PC-3 (cell line): ENCODE measurements at places on chromosomes 7 and 10. TPM values are rescaled to one million over a fixed set of nuclear protein-coding genes. Genes with fewer than 3 reads are reported as not detected.

Gene OLAH
- not detected in 2 replicates for total RNA-seq

Gene COL13A1
- 201 and 299 TPM in 2 replicates for total RNA-seq

Gene DGKI
- total RNA-seq: 0.52 TPM in 1 of 2 replicates, not detected in the other

Gene RELN
- total RNA-seq: 8.0 and 15.8 TPM in 2 replicates

Gene AGR2
- total RNA-seq: 72.2 and 140 TPM in 2 replicates

Gene DUSP5
- total RNA-seq: 205 and 206 TPM in 2 replicates

Gene PRKAR2B
- 0.29 and 1.5 TPM in 2 replicates for total RNA-seq

Gene PLEKHS1
- total RNA-seq: not detected in 2 replicates

Gene AKR1C4
- total RNA-seq: not detected in 2 replicates

Gene HOXA4
- 2.3 and 5.1 TPM in 2 replicates for total RNA-seq

Gene SLC18A3
- total RNA-seq: not detected in 2 replicates

Gene SNCG
- total RNA-seq: 0.86 and 2.7 TPM in 2 replicates

Gene EGFR
- total RNA-seq: 50.0 and 64.6 TPM in 2 replicates

Gene SLC26A5
- total RNA-seq: 0.29 and 0.86 TPM in 2 replicates

Gene XRCC2
- total RNA-seq: 13.6 and 18.7 TPM in 2 replicates

Gene TRIL
- total RNA-seq: 0.12 and 0.29 TPM in 2 replicates

Gene FAM131B
- total RNA-seq: 6.9 and 7.7 TPM in 2 replicates
